Stimulated activated CD4-positive, alpha-beta T cell treated with anti-CD3 and anti-CD28 coated beads, Interleukin-1b, Interleukin-23, amount 100 ng/mL, for 1 hour (primary cell): ENCODE measurements at places on chromosomes 1 and 21.

GRCh38 chr1:116131866-116132605 lies 20.8 kb downstream of the MAB21L3 start:
- DNase-seq: no peak

GRCh38 chr1:152164517-152165136 lies 5.6 kb upstream of the RPTN start:
- no peak for DNase-seq

DNA sequence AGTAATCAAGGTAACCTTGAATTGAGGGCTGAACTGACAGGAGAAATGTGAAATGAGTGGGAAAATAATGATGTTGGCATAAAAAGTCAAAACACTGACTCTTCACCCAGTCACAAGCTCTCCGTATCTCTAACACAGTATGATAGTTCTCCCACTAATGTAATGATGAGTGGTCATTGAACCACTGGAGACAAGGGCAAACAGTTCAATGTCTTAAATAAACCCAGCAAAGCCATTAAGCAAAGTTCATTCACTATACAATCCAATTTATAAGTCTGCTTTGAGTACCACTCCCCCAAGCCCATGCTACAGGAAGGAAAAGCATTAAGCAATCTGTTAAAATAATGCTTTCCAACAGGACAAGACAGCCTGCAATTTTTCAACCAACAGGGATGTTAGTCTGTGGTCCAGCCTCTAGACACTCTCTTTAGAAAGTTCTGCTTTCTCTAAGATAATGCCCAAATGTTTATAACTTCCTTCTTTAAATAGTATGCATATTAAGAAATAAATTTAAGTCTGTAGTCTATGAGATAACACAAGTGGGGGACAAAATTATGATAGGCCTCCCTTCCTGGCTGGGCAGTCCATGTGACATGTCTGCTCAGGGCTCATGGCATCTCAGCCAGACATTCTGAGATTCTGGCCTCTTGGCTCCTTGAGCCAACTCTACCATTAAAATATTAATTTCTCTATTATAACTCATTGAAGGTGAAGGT lies 25.5 kb upstream of the DDAH1 start:
- no peak for DNase-seq

GRCh38 chr1:182143825-182144645 lies 82.5 kb upstream of the ZNF648 start:
- DNase-seq: no peak

DNA sequence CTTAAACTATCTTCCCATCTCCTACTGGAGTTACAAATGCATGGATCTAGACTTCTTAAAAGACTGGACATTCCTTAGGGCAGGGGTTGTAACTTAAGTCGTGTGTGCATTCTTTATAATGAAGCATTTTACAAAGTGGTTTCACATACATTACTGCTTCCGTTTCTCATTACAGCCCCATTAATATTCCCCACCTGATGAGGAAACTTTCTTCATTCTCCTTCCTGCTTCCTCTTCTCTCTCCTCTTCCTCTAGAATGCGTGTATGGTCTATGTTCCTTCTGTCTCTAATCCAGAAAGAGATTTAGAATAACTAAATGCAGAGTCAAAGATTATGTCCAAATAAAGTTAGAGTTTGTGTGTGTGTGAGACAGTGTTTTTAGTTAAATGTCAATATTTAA lies 1.8 kb upstream of the CAP1 start:
- DNase-seq: no peak

GRCh38 chr1:184416946-184417345 lies 30.1 kb downstream of the C1orf21 start:
- DNase-seq: no peak
